ENCODE measurements at places on chromosomes 6 and 20. TPM values are rescaled to one million over a fixed set of nuclear protein-coding genes. Genes with fewer than 3 reads are reported as not detected.
A peak's percentile ranks its signal among the peaks of the same experiment; 100 is the strongest.

GJA10 gene
- total RNA-seq, result not detected

- peak; percentile 67 for DNase-seq
Measured at GRCh38 chr6:161273274-161273751, 548 bp downstream of the AGPAT4 start.

DNA sequence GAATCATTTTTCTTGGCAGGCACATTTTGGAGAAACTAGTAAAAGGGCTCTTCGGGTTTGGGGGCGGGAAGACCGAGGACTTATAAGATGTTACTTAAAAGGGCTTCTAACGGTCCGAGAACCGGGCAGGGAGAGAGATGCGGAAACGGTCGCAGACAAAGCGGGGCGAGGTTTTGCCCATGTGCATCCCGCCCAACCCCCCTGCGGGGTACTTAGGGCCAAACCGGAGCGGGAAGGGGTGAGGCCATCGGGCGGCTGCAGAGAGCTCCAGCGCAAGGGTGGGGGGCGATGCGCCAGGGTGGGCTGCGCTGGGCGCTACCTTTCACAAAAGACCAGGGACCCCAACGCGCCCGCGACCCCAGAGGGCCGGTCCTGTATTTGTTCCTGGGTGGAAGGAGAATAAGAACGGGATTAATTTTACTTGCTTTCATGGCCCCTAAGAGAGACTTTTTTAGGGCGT lies 616 bp downstream of the TUBB start:
- DNase-seq, result peak; percentile 68

BEND6 gene
- not detected for total RNA-seq

HCRTR2 gene
- total RNA-seq, result not detected

- DNase-seq, result no peak
Measured at GRCh38 chr6:52208612-52209011, 22.4 kb downstream of the IL17A start.

OPN5 gene
- not detected for total RNA-seq

- no peak for DNase-seq
Measured at GRCh38 chr6:67933278-67933677, 701.8 kb upstream of the ADGRB3 start.

All from activated CD4-positive, alpha-beta T cell treated with anti-CD3 and anti-CD28 coated beads, Interleukin-2, amount 10 ng/mL, durations not matched to agents 7 days and 5 days (primary cell).